NCI-H510A (cell line): ENCODE measurements at places on chromosomes 13 and 19.

GRCh38 chr13:50104493-50104892 is 89.2 kb downstream of the KCNRG start:
- DNase-seq, result no peak

DNA sequence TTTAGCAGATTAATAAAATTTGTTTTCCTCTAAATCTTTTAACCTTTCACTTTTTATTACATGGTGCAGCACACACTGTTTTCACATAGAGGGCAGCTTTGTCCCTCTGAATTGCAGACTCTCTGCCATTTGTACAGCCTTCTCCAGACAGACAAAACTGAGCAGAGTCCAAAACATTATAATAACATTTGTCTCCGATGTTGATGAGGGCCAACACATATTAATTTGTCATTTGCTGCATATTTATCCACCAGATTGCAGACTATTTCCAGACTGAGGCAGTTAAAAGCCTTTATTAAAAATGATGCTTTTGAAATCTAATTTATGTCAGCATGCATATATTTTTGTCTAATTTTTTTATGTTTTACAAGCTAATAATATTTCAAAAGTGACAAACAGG is 1251.9 kb upstream of the SLC10A2 start:
- DNase-seq, result no peak

GRCh38 chr13:21657538-21657937 is 13.3 kb upstream of the FGF9 start:
- DNase-seq, result no peak

DNA sequence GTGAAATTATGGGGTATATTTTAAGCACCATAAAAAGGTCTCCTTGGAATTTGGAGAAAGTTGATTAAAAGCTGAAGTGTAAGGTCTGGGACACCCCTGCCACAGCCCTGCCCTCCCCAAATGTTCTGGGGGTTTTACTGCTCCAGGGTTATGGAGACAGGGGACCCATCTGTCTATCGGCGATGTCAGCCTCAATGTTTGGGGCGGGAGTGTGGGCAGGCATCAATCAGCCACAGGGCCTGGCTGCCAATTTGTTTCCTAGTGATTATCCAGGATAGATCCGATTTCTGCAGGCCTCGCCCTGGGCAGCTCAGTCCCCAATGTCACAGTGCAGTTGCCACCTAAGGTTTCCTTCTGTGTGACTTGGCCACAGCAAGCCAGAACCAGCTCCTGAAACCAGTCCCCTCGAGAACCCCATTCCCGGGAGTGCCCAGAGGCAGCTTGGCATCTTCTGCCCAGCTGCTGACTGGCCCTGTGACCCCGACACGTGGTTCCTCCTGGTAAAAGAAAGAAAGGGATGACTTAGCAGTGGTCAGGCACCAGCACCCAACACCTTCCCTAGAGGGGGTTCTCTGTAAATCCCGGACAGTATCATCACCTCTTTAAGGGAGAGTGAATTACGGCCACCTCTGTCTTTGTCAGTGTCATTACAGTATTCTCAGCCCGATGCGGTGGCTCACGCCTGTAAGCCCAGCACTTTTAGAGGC is 41.6 kb downstream of the MYO9B start:
- no peak for DNase-seq

DNA sequence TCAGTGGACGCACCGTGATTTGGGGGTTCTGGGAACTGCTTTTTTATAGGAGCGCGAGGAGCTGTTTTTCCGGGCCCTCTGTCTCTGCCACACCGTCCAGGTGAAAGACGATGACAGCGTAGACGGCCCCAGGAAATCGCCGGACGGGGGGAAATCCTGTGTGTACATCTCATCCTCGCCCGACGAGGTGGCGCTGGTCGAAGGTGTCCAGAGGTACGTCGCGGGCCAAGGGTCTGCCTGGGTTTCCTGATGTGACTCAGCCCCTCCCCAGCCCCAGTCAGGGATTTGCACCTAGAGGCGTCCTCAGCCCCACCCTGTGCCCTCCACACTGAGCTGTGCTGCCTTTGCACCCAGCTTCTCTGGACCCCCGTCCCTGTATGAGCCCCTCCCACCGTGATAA is 136.2 kb upstream of the MCF2L start:
- no peak for DNase-seq

- DNase-seq, result no peak
Measured at GRCh38 chr13:105107781-105108180, 1427.7 kb downstream of the EFNB2 start.

DNA sequence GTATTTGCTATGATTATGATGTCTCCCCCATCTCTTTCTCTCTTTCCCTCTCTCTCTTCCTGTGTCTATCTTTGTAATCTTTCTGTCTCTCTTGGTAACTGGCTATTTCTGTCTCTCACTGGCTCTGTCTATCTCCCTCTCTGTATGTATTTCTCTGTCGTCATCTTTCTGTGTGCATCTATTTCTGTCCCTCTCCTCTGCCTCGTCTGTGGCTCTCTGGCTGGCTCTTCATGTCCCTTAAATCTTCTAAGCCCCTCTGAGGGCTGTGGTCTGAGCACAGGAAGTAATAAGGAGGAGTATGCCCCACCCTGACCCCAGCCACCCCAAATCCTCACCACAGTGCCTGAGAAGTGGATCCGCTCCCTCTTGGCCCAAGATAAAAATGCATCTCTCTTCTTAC is 104.4 kb downstream of the DNAJC15 start:
- DNase-seq, result no peak

DNA sequence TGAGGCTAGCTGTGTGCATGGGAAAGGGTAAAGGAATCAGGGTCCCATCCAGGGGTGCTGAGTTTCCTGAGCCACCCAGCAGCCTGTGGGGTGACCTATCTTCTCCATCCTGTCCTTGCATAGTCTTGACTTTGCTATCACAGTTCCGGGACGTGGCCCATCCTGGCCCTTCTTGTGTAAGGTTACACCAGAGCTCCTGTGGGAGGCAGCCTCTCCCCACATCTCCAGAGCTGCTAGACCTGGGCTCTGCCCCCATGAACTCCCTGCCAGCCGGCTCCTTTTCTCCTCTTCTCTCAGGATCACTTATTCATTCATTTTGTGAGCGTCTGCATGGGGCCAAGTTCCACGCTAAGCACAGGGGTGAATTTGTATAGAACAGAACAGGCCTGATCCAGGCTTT is 238.9 kb downstream of the TSHZ3 start:
- DNase-seq, result no peak

DNA sequence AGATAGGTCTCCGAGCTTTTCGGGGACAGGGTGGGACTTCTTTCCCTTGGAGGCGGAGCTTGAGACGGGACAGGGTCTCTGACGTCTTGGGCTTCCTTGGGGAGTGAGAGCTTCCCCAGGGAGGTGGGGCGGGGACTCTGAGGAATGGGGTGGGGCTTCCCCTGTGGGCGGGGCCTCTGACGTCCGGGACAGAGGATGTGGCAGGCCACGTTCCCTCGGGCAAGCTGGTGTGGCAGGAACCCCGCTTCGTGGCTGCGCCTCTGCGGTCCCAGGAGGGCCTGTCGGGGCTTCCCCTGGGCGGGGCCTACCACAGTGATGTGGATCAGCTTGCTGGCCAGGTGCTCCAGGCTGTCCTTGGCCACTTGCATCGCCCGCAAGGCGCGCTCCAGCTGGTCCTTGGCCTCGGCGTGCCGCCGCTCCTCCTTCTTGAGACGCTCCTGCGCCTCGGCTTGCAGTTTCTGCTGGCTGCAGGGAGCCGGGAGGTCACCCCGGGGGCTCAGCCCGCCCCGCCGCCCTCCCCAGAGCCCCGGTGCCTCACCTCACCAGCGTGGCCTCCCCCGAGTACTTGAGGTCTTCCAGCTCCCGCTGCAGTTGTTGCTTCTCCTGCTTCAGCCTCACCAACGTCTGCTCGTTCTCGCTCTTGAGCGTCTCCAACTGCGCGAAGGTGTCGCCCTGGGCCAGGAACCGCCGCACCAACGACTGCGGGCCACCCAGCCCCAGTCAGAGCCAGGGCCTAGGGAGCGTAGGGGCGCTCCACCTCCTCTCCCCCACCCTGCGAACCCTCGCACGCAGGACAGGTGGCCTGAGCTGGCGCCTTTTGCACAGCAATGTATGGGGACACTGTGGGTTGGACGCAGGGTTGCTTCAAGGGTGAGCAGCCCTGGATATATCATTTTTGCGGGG is 3.3 kb upstream of the RGL3 start:
- DNase-seq, result no peak

DNA sequence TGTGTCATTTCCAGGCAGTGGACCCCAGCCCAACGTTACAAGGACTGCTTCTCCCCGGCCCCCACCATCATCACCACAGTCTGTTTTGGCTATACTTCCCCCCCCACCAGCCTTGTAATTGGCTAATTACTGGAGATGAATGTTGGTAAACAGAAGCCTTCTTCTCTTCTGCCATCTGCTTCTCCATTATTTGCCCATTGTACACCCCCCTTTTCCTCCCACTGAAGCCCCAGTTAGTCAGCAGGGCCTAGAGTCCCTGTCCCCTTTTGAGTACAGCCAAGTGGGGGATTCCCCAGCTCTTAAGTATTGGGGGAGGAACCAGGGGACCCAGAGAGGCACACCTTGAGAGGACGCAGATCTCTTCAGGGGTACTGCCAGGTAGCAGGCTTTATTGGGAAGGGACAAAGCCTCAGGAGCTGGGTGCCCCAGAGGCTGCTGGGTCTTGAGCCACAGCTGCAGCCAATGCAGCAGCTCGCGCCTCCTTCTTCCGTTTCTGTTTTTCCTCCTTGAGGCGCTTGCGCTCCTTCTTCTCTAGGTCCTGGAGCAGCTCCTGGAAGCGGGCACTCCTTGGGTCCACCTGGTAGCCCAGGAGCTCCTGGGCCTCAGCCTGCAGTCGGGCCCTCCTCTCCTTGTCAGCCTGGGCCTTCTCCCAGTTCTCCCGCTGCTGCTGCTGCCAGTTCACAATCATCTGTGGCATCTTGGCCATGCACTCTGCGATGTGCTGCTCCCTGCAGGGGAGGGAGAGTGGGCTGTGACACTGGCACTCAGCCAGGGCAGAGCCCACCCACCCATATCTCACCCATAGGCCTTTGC is 3.0 kb downstream of the GADD45GIP1 start:
- DNase-seq, result no peak

DNA sequence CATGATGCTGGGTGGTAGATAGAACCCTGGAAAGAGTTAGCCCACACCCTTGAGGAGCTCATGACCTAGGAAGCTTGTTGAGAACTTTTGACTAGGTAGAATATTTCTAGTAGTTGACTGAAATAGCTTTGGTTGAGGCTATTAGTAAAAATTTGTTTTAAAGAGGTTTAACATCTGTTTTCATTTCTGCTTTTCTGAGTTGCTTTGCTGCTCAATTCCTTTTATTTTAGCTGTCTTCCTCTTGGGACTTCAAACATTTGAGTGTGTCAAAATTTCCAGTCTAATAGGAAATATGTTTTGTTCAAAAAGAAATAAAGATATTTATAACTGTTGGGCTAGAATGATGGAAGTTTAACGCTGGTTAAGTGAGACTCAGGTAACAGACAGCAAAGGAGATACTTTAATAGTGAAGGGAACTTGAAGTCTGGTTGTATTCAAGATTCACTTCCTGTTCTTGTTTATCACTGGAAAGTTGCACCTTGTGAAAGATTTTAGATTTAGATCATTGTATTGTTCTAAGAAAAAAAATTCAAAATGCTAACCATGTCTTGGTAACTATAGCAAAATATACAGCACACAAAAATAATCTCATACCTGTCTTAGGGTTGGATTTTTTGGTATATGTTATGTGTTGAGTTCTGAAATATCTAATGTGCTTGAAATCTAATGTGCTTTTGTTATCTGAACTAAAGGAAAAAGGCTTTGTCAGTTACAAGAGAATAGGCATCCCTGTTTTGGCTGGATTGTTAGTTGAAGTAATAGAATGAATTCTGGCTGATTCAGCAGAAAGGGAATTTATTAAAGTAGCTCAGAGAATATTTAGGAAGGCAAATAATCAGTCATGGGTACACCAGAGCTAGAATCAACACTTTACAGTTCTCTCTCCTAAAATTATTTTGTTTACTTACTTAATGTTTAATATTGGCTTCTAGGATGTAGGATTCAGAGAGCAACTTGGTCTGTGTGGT is 24.4 kb upstream of the GPR18 start:
- no peak for DNase-seq

- no peak for DNase-seq
Measured at GRCh38 chr19:53112286-53112685, 9.1 kb upstream of the ZNF160 start.

- no peak for DNase-seq
Measured at GRCh38 chr19:29079356-29080032, 133.5 kb downstream of the UQCRFS1 start.

GRCh38 chr13:23806874-23807526 is 82.2 kb downstream of the MIPEP start:
- no peak for DNase-seq

GRCh38 chr13:51158365-51158764 is 47.3 kb upstream of the C13orf42 start:
- DNase-seq, result no peak

- DNase-seq, result no peak
Measured at GRCh38 chr19:28737021-28737895, 475.7 kb downstream of the UQCRFS1 start.

GRCh38 chr13:28607187-28607955 is 51.6 kb upstream of the POMP start:
- DNase-seq, result no peak

DNA sequence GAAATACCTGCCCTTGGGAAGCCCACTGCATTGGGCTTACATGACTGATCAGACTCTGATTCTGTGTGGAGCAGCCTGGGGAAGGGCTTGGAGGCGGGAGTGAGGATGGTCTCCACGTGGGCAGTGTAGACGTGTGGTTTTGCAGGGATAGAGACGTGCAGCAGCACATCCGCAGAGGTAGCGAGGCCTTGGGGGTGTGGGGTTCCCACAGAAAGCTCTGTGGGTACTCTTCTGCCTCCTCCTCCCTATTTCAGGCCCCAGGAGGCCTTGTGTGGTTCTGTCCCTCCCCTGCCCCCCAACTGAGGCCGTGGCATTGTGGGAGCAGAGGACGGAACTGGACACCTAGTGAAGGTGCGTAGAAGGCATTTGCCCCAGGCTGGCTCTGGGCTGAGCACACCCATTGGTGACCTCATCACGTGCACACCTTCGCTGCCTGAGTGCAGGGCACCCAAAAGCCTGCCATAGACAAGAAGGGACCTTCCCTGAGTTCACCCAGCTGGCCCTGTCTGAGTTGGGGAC is 28.9 kb downstream of the PPP1R37 start:
- no peak for DNase-seq

- DNase-seq, result no peak
Measured at GRCh38 chr19:19485161-19485997, 30.0 kb downstream of the TSSK6 start.
